ENCODE measurements at places on chromosomes 4 and X.

DNA sequence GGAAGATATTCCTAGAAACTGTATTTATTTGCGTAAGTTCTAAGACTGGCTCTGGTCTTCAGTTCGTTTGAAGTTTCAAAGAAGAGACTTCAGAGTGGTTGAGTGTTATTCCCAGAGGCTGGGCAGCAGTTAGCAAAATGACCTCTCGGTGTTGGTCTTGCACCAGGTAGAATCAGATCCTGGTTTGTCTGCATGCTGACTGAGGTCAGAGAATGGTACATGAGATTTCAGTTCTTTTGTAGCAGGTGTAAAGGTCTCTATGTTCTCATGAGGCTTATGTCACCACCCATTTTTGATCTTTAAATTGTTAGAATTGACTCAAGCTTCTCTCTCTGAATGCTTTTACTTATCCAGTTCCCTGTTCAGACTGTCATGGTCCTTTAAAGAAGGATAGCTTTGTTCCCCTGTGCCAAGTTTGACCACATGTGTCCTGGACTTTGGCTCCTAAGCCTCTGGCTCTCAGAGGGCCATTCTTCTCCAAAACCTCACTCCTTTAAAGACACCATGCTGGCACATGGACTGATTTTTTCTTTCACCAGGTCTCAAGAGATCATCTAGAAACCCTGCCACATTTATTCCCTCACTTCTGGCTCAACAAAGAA lies 355.8 kb upstream of the BOD1L1 start:
- DNase-seq: no peak

DNA sequence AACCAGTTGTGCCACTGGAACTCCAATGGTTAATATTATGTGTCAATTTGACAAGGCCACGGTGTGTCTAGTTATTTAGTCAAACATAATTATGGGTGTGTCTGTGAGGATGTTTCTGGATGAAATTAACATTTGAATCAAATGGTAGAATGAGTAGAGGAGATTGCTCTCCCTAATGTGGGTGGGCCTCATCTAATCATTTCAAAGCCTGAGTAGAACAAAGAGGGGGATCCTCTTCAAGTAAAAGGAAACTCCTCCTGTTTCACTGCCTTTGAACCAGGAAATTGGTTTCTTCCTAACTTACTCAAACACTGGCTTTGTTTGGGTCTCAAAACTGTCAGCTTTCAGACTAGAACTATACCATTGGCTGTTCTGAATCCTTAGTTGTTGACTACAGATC lies 1692.1 kb downstream of the PCDH19 start:
- no peak for DNase-seq

GRCh38 chr4:112853662-112854256 lies 195.7 kb upstream of the ANK2 start:
- no peak for DNase-seq

DNA sequence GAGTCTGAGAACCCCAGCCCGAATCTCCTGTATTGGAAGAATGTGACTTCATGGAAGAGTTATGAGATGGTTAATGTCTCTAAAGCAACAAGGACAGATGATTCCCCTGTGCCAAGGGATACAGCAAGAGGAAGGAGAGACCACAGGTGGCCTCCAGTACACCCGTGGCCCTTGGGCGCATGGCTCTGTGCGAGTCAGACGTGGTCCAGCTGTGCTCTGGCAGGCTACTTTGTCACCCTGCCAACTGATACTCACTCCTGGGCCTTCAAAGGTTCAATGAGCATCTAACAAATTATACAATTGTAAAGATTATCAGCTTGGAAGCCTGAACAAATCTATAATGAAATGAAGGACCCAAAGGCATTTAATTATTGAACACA lies 71.7 kb downstream of the NYX start:
- no peak for DNase-seq

DNA sequence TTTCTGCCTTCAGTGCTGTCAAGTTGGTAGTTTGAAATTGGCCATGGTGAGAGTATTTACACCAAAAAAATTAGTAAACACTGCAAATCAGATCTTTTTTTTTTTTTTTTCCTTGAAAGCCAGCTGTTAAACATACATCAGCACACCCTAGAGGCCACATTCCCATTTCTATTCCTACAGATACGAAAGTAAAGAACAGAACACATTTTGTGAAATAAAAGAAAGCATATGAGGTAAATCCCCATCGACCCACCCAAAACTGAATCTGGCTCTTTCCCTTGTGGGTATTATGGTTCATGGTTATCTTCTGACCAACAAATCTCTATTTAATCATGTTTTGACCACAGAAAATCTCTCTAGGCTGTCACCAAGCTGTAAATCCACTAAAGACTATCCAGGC lies 41.8 kb upstream of the AP1AR start:
- DNase-seq: no peak

DNA sequence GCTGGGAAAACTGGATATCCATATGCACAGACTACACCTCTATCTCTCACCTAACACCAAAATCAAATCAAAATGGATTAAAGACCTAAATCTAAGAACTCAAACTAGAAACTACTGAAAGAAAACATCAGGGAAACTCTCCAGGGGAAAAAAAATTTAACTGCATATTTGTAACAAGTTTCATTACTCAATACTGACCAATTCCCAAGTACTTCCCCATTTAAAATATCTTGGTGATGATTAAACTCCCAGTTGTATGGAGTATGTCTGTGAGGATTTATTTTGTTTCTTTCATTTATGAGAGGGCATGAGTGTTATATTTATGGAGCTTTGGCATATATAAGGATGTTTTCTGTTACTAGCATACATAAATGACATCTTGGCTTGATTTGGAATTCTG lies 112.3 kb upstream of the IL15 start:
- DNase-seq: no peak

- DNase-seq: no peak
Measured at GRCh38 chr4:56272003-56272402, 115.3 kb downstream of the AASDH start.

DNA sequence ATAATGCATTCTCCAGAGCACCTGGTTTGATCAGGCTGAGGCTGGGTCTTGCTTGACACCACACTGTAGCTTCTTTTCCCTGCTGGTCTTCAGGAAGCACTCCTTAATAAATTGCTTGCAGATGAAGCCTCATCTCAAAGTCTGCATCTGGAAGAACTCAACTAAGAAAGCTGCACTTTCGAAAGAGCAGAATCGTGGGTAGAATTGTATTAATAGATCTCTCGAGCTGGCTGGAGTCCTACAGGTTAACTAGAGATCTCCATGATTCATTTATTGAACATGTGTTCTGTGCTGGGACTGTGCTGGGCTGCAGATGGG lies 152.7 kb downstream of the STK32B start:
- DNase-seq: no peak

- DNase-seq: no peak
Measured at GRCh38 chr4:94507281-94507680, 55.5 kb downstream of the PDLIM5 start.

DNA sequence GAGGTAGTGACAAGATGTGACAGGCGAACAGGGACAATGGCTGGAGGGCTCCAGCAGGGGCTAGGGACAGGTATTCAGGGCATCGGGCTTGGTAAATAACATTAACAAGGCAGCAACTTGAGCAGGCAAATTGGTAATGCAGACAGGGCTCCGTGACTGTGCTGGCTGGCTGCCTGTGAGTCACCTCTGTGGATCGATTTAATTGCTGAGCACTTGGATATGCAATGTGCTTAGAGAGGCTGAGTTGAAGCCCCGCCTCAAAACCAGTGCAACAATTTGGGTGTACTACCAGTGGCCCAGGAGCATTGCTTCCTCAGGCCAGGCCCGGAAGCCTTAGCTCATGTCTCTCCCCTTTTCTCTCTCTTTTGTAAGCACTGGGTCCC lies 19.5 kb downstream of the CNGA2 start:
- DNase-seq: no peak

DNA sequence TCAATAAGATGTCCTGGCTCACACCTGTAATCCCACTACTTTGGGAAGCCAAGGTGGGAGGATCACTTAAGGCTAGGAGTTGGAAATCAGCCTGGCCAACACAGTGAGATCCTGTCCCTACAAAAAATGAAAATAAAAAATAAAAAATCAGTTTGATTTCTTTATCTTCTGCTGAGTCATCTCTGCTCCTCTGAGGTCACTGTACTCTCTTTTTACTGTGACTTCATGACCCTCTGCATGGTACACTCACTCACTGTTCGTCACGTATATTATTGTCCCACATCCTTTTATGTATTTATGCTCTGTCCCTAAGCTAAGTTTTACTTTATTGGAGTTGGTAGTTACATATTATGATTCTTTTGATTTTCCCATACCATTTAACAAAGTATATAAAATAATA lies 333.3 kb downstream of the PCDH7 start:
- no peak for DNase-seq

- DNase-seq: no peak
Measured at GRCh38 chr4:123750044-123750443, 353.4 kb downstream of the SPRY1 start.

GRCh38 chrX:115562480-115562847 lies 1.5 kb downstream of the PLS3 start:
- no peak for DNase-seq

DNA sequence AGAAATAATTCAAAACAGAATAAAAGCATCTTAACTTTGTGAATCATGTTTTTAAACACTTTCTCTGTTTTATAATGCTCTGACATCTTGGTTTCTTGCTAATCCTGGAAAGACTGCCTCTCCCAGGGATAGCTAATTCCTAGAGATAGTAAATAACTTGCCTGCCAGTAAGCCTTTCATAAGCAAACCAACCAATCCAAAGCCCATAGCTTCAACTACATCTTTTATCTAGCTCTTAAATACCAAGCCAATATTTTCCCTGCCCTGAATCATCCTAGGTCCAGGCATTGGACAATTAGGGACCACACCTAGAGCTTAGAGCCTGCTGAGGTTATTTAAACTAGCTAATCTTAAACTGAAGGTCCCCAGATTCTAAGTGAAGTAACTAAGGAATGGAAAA lies 223.7 kb upstream of the DIPK2B start:
- no peak for DNase-seq

DNA sequence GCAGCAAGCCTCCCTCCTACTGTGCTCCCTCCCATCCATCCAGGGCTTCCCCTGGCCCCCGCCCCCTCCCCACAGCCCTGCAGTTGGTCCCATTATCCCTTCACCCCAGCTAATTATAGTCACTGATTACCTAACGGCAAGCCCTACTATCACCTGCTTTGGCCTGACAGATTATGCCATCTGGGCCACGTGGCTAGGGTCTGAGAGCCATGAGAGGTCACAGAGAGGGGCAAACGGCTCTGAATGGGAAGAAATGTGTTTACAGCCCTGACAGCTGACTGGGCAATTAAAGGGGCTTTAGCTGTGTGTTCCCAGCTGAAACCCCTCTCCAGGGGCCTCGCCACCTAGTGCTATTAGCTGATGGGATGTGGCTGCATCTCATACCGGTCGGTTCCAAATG lies 134.4 kb upstream of the CPEB2 start:
- DNase-seq: no peak

DNA sequence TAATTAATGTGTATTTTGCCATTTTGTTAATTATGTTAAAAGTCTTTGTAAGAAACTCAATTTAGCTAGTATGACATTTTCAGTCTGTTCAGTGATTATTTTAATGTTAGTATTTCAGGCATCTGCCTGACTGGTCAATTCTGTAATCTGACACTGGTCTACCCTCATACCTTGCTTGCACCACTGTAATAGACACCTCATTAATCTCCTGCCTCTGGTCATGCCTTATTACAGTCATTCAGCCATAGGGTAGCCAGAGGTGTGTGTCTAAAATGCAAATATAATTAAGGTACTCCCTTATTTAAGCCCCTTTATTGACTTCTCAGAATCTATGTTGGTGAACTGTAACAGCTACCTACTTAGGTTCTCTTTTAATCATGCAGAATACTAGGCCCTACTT lies 861.1 kb upstream of the IGFBP7 start:
- DNase-seq: no peak

DNA sequence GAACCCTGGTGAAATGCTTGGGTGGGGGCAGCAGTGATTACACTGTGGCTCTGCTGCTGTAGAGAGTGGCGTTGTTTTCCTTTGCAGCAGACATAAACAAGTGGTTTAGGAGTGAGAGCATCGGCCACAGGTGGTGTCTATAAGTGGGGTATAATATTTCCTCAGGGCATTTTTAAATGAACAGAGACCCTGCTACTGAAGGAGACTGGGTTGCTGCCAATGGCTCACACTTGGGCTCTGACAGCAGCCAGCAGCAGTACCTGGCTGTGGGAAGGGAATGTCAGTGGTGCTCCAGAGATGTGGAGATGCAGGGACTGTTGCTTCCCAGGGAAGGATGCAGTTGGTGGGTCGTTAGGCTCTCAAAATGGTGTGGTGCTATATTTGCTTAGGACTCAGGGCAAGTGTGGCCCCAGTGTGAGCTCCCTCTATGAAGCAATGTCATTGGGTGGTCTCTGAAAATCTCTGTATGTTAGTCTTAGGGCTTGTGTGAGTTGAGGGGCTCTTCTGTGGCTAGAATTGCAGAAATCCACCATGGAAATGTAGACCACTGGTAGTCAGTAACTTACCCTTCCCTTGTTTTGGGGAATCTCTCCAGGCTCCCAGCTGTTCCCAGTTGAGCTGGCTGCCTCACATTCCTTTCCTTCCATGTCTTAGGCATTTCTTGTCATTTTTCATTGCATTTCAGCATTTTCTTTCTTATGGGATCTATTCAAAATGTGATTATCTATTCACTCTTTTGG lies 1023.0 kb upstream of the GRID2 start:
- DNase-seq: no peak

DNA sequence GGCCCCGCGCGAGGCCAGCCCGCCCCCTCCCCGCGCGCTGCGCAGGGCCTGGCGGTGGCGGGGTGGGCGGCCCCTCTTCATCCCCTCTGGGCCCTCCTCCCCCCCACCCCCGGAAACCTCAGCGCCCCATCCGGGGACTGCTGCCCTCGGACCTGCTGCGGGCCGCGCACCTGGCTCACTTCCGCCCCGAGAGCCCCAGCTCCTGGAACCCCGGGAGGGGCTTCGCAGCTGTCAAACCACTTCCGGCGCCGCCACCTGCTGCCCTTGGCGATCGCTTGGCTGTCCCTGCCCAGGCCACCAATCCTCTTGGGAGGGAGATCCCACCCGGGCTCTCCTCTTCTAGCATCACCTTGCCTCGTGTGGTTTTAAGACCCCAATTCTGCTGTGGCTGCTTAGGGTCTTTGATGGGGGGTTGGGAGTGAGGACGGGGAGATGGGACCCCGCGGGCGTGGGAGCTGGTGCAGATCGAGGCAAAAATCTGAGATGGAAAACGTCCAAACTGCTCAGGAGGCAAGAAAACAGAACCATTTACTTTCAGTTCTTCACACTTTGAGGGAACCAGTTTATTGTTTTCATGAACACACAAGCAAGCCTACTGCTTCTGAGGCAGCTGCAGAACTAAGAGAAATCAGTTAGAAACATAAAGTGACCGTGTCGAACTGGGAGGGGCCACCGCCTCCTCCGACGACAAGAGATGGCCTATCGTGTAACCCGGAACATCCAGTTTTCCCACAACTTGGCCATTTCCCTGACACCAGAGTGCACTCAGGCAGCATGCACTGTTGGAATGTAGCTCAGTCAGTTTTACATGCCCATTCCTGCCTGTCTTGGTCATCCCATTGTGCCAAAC lies 754 bp downstream of the MTMR1 start:
- peak; percentile 28 for DNase-seq

DNA sequence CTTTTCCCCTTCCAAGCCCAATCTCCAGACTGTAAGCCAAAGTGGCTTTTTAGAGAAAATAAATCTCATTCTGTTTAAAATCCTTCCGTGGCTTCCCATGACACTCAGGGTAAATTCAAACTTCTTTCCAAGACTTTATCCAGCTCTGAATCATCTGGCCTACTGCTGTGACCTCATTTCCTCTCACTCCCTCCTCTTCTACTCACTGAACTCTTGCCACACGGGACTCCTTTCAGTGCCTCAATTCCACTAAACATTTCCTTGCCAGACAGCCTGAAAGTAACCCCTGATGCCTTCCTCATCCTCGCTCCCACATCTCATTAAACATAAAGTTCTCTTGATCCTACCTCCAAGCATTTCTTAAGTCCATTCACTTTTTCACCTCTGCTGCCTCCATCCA lies 27.8 kb upstream of the RNF128 start:
- no peak for DNase-seq

All from activated CD4-positive, CD25-positive, alpha-beta regulatory T cell treated with anti-CD3 and anti-CD28 coated beads, Interleukin-2, amount 50 U/mL, for 16 hours (primary cell).